ENCODE measurements at places on chromosomes 16 and 17. TPM values are rescaled to one million over a fixed set of nuclear protein-coding genes. Genes with fewer than 3 reads are reported as not detected.

Gene PDILT
- not detected for total RNA-seq

Gene TRPV3
- 1.2 TPM for total RNA-seq

Gene ABAT
- 30.3 TPM for total RNA-seq

Gene ADGRG1
- total RNA-seq: 17.5 TPM

Gene ANKRD40CL
- not detected for total RNA-seq

Gene AFMID
- 27.7 TPM for total RNA-seq

Gene CEP295NL
- 0.82 TPM for total RNA-seq

Gene NAGPA
- total RNA-seq: 4.7 TPM

Gene CACNA1H
- 1.9 TPM for total RNA-seq

Gene CA10
- not detected for total RNA-seq

Gene CFAP97D1
- 0.09 TPM for total RNA-seq

DNA sequence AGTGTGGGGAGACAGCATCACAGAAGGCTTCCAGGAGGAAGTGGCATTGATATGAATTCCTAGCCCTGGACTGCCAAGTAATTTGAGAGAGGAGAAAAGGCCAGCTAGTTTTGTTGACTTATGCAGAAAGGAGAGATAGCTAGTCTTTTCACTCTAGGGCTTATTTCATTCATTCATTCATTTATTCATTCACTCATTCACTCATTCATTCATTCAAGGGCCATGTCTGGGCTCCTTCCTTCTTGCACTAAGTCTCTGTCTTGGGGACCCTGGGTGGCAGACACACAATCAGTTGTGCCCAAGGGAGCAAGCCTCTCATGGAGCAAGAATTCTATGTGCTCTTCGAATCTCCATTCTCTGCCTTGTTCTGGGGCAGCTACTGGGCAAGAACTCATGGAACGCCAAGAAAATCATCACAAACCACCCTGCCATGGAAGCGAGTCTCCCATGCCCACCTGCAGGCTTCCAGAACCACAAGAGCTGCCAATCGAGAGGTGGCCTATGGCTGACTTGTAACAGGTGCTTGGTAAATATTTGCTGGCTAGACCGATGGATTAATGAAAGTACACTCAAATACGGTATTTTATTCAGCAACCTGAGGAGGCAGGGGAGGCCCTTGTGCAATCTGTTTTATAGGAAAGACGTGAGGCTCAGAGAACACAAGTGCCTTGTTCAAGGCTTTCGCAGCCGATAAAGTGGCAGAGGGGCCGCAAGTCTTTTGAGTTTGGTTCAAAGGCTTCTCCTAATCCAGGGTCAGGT lies 223.6 kb downstream of the XYLT1 start:
- DNase-seq: no peak

DNA sequence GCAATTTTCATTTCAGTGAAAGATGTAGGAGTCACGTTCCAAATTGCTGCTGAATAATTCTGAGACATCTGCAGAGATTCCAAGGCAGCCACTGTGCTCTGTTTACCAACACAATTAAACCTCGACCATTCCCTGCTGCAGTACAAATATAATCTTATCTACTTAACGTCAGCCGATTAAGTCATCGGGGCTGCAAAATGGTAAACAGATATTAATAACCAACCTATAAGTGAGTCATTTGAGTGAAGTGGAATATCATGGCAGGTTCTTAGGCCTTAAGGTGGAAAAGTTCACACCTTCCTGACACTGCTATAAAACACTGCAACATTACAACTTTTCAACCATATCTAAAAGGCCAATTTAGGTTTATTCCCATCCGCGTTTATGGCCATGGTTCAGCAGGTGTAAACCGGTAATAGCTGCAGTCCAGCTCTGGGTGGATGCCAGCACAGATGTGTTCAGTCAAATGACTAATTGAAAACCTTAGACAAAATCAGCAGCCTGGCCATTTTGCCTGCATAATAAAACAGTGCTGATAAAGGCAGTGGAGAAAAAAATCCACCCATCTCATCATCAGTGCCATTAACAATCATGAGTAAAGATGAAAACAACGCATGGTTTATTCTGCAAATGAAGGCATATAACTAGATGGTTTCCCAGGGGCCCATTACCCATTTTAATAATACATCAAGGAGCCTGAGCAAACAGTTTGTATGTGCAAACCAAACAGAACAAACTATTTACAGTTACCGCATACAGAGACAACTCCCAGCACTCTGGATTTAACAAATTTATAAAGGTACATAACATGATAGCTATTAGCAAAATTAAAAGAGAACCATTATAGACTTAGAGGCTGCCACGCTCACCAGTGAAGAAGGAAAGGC lies 202.9 kb upstream of the IRX3 start:
- no peak for DNase-seq

- no peak for DNase-seq
Measured at GRCh38 chr16:84357191-84357651, 11.1 kb upstream of the ATP2C2 start.

GRCh38 chr17:57713140-57713539 lies 32.0 kb downstream of the CCDC182 start:
- no peak for DNase-seq

DNA sequence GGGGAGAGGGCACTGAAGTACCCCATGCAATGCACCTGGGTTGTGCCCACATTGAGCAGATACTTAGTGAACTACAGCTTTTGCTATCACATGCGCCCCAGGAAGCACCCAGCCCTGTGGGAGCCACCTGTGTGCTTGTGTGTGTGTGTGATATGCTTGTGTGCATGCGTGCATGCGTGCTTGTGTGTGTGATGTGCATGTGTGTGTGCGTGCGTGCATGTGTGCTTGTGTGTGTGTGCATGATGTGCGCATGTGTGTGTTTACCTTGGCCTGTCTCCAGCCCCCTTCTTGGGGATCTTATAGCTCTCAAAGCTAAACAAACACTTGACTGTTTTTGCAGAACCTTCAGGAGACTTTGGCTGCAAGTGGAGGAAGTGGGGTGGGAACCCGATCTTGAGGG lies 841 bp downstream of the C16orf89 start:
- no peak for DNase-seq

DNA sequence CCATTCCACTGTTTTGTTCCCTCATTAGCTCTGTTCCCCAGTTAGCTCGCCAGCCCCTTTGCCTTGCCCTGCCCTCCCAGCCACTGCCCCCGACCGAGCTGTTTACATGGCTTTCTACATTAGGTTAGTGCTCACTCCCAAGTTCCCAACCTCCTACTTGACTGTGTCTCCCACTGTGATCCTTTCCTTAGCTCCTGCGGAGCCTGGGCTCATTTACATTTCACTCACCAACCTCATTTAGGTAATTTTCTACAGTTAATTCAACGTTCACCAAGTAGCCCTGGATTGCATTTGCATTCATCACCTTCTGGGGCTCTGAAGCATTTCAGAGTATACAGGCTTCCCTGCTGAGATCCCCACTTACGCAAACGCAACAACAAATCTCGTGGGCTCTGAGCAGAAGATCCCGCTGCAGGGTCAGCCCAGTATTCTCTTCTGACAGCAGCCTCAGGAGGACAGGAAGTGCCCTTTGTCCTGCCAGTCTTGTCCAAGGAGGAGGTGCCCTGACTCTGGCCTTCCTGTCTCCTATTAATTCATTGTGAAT lies 325.8 kb upstream of the CCL2 start:
- DNase-seq: no peak

DNA sequence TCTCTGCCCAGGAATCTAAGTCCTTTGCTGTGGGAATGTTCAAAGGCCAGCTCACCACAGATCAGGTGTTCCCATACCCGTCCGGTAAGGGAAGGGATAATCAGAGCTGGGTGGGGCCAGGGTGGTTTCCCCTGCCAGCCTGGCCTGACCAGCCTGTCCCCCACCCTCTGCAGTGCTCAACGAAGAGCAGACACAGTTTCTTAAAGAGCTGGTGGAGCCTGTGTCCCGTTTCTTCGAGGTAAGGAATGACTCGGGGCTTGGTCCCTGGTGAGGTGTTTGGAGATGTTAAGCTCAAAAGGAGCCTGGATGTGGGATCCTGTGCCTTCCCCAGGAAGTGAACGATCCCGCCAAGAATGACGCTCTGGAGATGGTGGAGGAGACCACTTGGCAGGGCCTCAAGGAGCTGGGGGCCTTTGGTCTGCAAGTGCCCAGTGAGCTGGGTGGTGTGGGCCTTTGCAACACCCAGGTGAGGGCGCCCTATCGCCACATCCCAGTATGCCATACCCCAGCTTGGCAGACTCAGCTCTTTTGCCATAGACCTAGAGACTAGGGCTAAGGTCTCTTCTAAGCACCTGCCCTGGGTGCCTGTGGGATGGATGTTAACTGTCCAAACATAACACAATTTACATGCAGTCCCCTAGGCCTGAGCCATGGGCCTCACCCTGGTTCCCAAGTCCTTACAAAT lies 997 bp downstream of the ACADVL start:
- no peak for DNase-seq

DNA sequence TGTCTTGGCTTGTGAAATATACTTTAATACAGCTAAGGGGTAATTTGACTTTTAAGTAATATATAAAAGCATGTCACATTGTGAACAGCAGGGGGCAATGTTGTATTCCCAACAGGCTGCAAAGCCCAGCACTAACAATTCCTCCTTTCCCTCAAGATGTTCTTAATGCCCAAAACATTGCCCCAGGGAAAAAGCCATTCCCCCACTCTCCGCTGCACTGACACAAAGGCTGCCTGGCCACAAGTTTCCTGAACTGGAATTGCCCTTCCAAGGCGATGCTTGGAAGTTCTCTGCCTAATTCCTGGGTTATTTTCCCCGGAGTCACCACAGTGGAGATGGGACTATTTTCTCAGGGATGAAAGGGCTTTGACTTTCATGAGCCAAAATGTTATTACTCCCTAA lies 27.2 kb downstream of the CLEC16A start:
- DNase-seq: peak; percentile 70

GRCh38 chr17:78812855-78813254 lies 27.8 kb downstream of the USP36 start:
- DNase-seq: no peak

DNA sequence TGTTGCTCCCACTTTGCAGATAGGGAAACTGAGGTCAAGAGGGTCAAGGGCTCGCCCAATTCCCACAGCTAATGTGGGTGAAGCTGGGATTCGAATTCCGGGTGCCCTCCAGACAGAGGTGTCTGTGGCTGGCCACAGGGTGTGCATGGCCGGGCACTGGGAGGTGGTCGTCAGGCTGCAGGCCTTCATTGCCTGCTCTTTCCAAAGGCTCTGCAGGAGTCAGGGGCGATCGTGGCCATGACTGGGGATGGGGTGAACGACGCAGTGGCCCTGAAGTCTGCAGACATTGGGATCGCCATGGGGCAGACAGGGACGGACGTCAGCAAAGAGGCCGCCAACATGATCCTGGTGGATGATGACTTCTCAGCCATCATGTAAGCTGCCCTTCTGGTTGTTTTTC lies 49.8 kb downstream of the MEAK7 start:
- no peak for DNase-seq

DNA sequence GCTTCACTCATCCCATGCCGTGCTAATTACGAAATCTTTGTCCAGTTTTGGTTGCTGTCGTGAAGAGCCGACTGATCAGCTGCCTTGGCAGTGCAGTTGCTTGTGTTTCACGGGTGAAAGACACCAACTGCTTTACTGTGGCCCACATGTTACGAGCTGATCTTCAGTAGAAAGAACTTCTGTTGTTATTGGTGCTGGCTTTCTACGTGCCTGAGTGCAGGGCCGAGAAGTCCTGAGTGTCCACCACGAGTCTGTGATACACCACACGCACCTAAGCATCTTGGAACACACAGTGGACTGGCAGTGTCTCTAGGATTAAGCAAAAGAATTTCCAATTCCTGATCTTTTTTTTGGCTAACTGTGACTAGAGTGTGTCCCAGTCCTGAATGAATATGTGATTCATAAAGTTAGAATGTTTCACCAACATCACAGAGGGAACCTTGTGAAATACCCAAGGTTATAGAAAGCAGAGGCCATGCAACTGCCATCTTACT lies 70.4 kb upstream of the CLEC18A start:
- no peak for DNase-seq

DNA sequence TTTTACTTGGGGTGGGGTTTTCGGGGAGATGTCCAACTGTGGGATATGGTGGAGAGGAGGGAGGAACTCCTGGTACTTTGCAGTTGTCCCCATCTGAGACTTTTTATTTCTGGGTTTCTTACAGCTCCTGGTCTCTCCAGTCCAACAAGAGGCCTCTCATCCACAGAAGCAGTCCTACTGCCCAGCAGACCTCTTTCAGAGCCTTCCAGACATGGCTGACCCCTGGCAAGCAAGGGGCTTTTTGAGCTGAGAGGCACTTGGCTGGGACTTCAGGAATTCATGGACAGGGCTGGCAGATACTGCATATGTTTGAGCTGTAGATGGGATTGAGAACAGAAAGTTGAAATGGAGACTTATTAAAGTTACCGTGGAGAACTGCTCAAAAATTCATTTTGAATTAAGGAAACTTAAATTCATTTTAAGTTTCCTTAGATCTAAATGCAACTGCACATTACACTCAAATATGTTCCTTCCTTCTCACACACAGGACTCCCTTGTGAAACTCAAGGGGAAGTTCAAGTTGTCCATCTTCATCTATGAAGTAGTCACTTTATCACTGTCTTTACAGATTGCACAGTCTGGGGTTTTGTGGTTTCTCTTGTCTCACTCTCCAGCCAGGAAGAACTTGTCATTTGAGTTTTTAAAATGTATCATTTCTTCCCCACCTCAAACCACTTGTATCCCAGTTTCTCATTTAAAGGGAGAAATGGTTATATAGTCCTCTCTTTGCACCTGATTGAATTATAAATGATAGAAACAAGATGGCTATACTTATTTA lies 1.1 kb downstream of the LASP1NB start:
- DNase-seq: no peak

DNA sequence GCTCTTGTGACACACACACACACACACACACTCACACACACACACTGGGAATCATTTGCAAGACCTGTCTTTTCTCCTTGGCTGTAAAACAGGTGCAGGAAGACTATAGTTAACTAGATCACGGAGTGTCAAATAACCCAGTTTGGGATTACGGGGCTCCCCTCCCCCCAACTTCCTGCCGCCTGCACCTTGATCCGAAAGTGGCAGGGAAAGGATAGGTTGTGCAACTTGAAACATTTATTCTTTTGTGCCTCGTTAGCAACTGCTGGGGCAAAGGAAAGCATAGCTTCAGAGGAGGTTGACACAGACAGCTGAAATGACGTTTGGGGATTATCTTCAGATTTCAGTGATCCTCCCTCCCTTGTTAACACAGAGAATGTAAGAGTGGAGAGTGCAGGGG lies 149.5 kb downstream of the NTN1 start:
- DNase-seq: no peak

- DNase-seq: no peak
Measured at GRCh38 chr17:55962951-55963401, 190.3 kb upstream of the ANKFN1 start.

- DNase-seq: no peak
Measured at GRCh38 chr16:59632276-59632855, 898.2 kb upstream of the GOT2 start.

- DNase-seq: no peak
Measured at GRCh38 chr16:4525634-4526277, 12.8 kb downstream of the CDIP1 start.

GRCh38 chr16:81537721-81538561 lies 93.3 kb downstream of the CMIP start:
- DNase-seq: no peak

- DNase-seq: no peak
Measured at GRCh38 chr17:3015890-3016289, 47.5 kb downstream of the OR1D5 start.
